ENCODE measurements at places on chromosomes 7 and 10.

GRCh38 chr7:88184848-88185304 is 35.0 kb downstream of the SRI start:
- DNase-seq = no peak

- DNase-seq = no peak
These were observed 30.1 kb downstream of the KCND2 start for GRCh38 chr7:120303105-120303504.

GRCh38 chr10:69854511-69855345 is 53.0 kb downstream of the COL13A1 start:
- no peak for DNase-seq

GRCh38 chr10:3123571-3124411 is 48.8 kb downstream of the PITRM1 start:
- no peak for DNase-seq

DNA sequence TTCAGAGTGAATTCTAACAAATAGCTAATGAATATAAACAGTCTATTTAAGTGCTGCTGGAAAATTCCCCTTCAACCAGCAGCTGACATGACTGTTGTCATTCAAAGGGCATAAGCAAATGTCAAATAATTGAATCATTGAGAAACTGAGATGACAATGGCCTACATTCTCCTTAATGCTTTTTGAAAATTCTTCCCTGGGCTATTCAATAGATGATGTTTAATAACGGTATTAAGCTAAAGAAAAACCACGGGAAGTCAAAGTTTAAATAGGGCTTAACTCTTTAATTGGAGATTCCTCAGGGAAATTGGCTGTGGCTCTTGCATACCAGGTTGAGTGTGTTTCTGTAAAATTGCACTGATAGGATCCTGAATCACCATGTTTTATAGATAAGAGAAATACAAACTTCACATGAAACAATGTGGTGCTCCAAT is 77.0 kb downstream of the ARL4A start:
- no peak for DNase-seq

- DNase-seq = no peak
These were observed 18.0 kb downstream of the PURB start for GRCh38 chr7:44867073-44867995.

GRCh38 chr10:127945948-127946711 is 39.2 kb downstream of the PTPRE start:
- no peak for DNase-seq

- no peak for DNase-seq
These were observed 66.7 kb downstream of the RNF216 start for GRCh38 chr7:5714657-5715337.

DNA sequence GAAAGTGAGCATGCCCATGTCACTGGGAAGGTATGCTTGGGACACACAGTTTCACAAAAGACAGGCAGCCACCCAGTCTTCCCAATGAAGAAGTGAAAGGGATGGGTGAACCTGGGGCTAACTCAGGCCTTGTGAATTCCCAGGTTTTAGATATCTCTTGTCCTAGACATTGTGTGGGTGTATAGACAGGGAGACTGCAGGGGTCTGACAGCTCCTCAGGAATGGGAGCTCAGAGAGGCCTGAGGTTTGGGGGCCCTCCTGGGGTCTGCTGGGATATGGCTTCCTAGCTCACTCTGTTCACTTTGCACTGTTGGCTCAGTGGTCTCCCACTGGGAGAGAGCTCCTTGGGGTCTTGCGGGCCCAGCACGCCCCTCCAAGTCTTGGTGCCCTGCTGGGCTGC is 47.0 kb downstream of the WDFY4 start:
- DNase-seq = no peak

DNA sequence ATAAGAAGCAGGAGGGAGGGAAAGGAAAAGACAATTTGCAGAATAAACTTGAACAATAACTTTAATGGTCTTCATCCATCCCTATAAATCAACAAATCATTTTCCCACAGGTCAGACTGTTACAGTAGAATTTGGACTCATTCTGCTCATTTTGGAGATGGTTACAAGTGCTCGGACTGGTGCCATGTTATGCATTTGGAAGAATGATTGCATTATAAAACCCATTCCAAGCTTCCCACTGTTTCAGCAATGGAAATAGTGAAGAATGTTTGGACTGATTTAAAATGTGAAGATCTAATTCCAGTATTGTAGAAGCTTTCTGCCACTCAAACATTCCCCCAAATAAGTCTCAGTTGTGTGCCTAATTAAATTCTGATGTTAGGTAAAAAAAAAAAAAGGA is 99.7 kb upstream of the ZEB1 start:
- no peak for DNase-seq

DNA sequence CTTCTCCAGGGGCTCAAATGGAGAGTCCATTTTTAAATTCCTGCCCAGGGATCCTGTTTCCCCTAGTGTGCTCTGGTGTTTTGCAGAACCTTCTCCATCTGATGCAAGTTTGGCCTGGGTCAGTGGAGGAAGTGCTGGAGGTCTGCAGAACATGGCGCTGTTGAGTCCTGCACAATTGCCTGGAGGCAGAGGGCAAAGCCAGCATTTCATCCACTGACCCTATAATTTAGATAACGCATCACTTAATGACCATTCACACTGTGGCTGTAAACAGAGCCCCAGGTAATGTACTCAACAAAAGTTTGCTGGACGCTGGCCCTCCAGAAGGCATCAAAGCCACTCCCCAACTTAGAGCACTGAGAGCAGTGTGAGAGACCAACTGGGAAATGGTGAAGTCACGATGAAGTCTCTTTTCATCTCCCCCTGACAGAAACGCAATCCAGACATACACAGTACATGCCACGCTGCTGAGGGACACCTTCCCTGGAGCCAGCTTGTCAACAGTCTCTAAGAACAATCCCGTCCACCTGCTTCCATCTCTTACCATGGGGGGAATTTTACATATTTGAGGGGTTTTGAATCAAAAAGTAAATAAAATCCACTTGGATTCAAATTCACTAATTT is 13.4 kb downstream of the C10orf71 start:
- no peak for DNase-seq

DNA sequence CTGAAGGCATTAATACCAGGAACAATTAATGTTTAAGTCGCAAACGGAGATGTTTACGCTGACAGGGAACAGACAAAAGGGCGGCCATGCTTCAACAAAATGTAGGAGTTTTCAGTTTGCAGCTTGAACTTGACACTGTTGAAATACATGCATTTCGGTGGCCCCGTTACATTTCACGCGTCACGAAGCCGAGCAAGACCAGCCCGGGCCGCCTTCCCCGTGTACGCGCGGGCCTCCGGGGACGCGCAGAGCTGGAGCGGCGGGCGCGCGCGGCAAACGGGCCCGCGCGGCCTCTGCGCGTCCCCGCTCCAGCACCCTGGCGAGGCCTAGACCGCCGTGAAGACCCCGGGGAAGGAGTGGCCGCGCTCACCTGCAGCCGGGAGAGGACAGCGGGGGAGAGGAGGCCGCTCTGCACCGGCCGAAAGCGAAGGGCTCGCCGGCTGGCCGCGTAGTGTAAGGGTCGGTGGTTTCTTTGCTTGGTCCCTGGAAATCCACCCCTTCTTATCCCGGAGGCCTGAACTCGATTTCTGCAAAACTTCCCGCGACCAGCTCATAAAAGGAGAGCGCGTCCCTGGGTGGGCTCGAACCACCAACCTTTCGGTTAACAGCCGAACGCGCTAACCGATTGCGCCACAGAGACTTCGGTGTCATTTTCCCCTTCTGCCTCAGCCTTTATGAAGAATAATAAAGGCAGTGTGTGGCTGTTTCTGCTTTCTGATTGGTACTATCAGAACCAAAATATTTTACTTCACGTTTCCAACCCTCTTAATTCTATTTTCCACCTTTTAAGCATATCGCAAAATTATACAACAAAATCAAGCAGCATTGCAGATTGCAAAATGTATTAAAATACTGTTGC is 11.4 kb upstream of the EBLN1 start:
- DNase-seq = peak; percentile 87

- no peak for DNase-seq
These were observed 160.9 kb downstream of the REEP3 start for GRCh38 chr10:63681993-63682697.

DNA sequence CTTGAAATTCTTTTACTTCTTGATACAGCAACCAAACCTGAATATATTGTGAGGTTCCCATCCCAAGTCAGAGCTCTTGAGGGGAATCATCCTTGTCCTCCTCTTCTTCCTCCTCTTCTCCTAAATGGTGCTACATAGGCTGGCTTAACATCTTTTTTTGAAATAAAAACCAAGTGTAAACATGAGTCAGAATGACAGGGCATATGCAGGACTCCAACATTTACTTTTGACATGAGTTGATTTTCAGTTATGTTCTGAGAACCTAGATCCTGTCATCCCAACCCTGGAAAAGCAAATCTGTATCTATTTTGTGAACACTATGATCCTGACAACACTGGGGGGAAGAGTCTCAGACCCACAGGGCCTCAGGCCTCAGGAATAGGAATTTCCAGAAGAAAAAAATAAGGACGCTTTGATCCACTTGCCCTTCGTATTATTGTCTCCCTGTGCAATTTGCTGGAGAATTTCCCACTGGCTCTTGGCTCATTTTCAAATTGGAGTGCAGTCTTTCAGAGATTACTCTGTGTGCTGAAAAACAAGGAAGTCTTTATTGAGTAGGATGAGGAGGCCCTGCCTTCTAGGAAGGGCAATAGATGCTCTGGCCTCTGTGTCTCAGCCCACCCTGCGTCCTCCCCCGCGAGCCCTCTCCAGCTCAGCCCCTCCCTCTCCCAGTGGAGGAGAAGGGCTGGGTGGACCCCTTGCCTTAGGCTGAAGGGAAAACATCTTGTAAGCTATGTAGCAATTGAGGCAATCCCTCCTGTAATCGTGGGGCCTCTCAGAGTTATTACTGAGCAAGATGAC is 121.6 kb downstream of the CREB5 start:
- DNase-seq = no peak

GRCh38 chr10:6938384-6938783 is 358.3 kb upstream of the PRKCQ start:
- no peak for DNase-seq

- DNase-seq = no peak
These were observed 43.5 kb downstream of the MTPN start for GRCh38 chr7:135933509-135934188.

DNA sequence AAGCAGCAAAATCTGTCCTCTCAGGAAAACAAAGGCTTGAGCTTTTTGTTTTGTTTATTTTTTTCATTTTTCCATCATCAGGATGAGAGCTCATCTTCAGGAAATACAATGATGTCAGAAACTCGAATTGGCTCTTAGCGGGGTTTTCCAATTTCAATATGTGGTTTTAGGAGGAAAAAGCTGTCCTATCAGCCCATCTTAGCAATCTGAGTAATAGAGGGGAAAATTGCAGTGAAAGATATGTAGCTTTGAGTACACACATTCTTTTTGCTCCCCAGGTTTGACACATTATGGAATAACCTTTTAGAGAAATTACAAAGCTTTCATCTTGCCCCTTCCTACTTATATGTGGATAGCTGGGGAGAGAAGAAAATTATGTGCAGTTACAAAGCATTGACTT is 113.6 kb upstream of the MYO3A start:
- DNase-seq = no peak

- no peak for DNase-seq
These were observed 72.6 kb downstream of the OSBPL3 start for GRCh38 chr7:24907311-24907886.

GRCh38 chr10:114100848-114101741 is 57.4 kb downstream of the ADRB1 start:
- DNase-seq = peak; percentile 38

DNA sequence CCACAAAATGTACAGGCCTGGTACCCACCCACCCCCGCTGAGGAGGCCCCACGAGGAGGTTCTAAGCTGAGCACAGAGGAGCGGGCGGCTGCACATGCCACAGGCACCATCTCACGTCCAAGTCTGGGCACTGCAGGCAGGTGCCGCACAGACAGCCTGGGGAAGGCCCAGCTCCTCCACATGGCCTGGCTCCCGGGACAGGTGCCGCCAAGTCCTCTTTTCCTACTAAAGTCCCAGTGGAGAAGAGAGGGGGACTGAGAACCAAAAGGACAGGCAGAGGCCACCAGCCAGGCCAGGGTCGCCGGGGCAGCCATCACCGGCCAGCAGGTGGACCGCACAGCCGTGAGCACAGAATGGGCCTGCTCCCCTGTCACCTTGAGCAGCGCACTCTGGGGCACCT is 91.1 kb downstream of the MAD1L1 start:
- no peak for DNase-seq

DNA sequence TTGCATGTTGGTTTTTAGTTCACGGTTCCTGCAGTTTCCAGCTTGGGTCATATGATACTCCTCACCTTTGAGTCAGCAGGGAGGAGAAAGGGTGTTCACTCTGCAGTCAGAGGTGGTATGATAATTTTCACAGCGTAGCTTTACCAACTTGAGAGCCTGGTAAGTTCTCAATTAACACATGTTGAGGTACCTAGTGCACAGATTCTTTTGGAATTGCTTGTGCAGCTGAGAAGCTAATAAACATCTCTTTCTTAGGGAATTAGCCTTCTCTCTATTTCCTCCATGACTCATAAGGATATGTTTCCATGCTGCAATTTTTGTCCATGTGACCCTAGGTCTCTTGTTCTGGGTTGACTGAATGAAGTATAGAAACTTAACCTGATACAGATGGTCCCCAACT is 166.6 kb downstream of the KIF20B start:
- no peak for DNase-seq

DNA sequence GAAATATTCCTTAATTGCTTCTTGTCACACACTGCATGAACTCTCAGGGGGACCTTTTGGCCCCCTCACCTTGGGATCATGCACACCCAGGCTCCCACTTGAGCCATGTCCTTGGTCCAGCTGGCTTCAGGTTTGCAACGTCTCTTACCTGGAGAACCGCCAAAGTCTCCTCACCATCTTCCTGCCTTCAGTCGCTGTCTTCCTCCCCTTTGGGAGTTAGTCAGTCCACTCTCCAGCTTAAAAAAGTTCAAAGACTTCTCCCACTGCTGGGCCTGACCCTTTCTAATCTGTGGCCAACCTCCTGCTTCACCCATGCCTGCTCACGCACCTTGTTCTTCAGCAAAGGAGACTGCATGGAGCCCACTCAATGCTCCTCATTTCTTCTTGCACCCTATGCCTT is 82.6 kb upstream of the LRRC4 start:
- DNase-seq = no peak

All from endothelial cell (in vitro differentiated cells).